ENCODE measurements at places on chromosomes 2 and 18.

GRCh38 chr2:77488141-77488540 is 34.0 kb downstream of the LRRTM4 start:
- no peak for DNase-seq

DNA sequence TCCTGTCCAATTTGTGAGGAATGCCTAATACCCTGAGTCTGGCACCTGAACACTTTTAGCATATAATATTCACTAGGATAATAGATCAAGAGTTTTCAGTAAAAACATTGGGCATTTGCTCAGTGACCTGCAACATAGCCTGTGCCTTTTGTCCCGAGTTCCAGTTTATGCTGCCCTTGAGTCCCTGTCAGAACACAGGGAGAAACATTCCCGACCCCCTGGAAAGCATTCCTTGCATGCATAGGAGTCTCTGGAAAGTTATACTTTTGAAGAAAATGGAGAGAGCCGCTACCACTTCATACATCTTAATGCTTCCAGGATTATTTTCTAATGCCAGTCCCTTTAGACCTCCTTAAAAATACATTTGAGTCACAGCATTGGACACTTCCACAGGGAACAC is 107.3 kb downstream of the PLCL1 start:
- no peak for DNase-seq

- DNase-seq: no peak
Observed at GRCh38 chr2:174568425-174568824, 29.2 kb downstream of the WIPF1 start.

DNA sequence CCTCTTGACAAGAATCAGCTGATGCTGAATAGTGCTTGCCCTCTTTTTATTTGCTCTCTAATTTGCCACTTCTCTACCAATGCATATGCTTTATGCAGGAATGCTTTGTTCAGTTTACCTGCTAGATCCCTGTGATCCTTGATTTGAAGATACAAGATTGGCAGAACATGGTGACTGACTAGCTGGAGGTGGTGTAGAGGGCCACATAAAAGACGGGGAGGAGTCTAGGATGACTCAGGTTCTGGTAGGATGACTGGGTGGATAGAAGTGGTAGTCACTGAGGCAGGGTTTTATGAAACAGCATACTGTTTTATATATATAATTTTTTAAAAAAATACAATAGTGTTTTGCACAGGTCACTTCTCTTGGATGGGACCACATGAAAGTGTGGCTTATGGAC is 6.3 kb upstream of the ADGRF3 start:
- DNase-seq: no peak

DNA sequence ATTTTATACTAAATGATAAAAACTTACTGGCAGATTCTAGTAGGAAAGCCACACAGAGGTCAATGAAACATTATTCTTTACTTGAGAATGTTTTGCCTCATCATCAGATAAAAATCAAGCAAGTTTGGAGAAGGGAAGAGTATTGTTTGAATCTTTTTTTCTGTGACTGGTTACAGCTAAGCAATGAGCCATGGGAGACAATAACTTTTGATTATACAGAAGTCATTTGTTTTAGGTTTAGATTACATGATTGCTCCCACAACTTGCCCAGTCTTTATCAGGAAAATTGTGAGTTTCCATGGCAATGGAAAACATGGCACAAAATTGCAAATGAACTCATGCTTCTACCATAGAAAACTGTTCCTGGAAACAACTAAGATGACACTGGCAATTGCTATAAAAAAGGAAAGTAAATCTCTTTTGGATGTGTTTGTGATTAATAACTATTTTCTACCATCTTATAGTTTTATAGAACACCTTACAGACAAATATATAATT is 476.8 kb downstream of the MBD2 start:
- no peak for DNase-seq

DNA sequence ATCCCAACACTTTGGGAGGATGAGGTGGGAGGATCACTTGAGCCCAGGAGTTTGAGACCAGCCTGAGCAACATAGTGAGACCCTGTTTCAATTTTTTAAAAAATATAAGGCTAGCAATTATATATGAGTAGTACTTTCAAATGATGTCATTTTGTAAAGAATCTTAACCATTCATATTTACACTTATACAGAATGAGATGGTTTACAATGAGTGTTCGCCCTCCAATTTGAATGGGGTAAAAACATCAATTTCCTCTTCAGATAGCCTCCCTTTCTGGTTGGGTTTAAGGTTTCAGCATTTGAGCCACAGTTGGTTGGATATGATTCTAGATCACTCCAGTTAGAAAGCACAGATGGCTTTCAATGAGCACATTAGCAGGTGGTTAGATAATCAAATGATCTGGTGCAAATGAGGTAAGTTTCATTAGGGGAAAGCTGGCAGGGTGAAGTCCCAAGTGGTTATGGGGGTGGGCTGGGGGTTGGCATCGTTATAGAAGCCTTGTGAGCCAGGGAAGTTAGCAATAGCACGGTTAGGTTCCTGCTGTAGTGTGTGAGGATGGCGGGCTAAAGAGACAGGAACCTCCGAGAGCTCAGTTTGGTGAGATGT is 63.9 kb downstream of the TRPM8 start:
- DNase-seq: no peak

DNA sequence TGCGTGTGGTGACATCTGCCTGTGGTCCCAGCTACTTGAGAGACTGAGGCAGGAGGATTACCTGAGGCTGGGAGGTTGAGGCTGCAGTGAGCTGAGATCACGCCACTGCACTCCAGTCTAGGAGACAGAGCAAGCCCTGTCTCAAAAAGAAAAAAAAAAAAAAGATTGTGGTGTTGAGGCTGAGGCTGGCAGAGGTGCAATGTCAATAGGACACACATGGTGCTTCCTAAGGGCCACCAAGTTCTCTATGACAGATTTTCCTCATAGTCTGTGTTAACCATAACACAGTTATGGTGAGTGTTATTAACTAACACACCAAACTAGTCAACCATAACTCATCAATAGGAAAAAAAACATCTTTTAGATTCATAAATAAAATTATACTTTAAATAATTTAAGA is 494.4 kb downstream of the TMX3 start:
- DNase-seq: no peak

DNA sequence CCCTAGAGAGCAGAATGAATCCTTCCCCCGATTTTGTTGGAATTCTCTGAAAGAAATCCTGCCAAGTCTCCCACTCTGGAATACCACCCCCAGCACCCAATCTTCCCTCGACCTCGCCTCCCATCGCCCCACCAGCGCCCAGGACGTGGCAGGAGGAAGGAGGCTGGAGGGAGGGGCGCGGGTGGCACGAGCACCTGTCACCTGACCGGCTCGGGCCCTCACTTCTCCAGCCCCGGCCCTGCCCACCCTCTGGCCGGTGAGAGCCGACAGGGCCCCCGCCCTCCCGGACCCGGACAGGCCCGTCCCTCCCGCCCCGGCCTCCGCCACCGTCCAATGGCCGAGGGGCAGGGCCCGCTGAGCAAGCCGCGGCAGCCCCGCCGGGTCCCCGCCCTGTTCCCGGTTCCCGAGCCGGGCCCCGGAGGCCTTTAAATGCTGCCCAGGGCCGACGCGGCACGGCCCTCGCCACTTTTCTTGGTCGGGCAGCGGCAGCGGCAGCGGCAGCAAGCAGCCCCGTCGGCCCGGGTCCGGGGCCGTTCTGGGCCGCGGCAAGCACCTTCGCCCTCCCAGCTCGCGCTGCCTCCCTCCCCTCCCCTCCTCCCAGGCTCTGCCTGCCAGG is at the start of gene LGALSL:
Gene LGALSL (plus strand): TSS at position 393 of the 616 bp plus-strand sequence. CDS start 384 bp downstream, outside the sequence.
- DNase-seq: no peak

DNA sequence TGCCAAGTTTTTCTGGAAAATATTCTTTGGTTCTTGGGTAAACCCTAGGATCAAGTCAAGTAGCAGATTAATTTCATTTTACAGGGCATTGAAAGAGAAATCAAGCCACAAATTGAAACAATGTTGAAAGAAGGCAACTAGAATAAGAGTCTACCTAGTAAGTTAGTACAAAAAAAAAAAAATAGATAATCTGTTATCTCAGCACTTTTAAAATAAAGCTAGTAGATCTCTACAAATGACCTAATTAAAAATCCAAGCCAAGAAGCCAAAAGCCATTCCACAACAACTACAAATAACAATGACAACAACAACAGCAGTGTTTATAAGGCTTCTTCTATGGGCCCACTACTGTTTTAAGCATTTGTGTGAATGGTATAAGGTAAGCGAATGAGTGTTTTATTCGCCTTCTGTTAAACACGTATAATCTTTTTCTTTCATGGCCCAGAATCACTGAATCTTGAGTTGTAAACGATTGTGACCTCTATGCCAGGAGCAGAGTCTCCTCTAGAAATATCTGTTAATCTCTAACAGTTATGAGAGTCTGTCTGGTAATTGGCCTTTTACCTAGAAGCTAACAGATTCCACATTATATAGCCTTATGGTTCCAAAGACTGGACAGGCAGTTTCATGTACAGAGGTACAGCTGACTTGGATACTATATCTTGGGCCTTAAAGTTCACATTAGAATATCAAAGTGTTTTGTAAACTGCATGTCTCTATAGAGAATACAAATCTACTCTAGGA is 28.6 kb upstream of the CUL3 start:
- DNase-seq: no peak

GRCh38 chr18:8571399-8571798 is 37.8 kb upstream of the RAB12 start:
- DNase-seq: no peak

DNA sequence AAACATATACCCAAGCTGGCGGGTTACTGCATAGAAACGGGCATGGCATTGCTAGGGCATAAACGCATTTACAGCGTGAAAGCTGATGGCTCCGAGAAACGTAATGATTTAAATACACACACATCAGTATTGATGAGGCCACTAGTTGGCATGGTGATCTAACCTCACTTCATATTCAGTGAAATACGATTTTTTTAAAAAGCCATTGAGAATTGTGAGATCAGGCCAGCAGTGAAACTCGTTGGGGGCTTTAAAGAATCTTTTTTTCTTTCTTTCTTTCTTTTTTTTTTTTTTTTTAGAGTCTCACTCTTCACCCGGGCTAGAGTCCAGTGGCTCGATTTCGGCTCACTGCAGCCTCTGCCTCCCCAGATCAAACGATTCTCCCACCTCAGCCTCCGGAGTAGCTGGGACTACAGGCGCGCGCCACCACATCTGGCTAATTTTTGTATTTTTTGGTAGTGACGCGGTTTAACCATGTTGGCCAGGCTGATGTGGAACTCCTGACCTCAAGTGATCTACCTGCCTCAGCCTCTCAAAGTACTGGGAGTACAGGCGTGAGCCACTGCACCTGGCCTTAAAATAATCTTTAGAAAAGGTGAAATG is 2.4 kb upstream of the SMAD7 start:
- DNase-seq: no peak

DNA sequence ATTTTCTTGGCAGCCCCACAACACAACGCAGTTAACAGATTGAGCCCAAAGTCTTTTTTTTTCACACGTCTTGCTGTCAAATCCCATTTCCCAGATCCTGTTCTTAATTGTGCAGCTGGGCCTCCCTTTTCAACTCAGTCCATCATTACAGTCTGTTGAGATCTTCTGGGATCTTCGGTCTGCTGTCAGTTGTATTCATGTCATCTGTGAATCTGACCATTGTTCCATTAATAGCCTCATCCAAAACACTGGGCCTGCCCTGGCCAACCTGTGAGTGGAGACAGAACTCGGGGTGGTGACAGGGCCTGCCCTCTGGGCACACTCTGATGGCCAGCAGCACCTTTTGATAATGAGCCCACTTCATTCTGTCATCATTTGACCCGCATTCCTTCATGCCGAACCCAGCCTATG is 39.7 kb upstream of the SEMA4C start:
- no peak for DNase-seq

- no peak for DNase-seq
Observed at GRCh38 chr2:231241755-231242507, 43.5 kb downstream of the ARMC9 start.

DNA sequence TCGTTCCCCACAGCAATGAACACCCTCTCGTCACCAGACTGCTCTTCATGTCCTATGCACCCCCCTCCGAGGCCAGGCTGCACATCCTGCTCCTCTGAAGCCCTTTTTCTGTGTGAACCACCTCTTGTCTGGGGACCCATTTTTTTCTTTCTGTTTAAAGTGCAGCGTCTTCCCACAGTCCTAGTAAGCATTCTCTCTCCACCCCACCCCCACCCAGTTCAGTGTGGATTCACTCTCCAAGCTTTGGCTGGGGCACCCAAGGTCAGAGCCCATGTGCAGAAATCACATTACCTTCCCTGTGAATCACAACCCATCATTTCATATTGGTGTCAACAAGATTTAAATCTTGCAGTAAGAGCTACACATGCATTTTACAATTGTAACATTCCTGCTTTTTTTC is 26.4 kb upstream of the PKDCC start:
- no peak for DNase-seq

DNA sequence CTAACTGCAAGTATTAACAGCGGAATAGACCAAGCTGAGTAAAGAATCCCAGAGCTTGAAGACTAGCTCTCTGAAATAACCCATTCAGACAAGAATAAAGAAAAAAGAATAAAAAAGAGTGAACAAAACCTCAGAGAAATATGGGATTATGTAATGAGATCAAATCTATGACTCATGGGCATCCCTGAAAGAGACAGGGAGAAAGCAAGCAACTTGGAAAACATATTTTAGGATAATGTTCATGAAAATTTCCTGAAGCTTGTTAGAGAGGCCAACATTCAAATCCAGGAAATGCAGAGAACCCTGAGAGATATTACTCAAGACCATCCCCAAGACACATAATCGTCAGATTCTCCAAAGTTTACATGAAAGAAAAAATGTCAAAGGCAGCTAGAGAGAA is 17.3 kb downstream of the PFN4 start:
- DNase-seq: no peak

- DNase-seq: peak; percentile 9
Observed at GRCh38 chr2:139622691-139623090, 842.5 kb upstream of the NXPH2 start.

GRCh38 chr2:120177001-120177621 is 46.1 kb downstream of the TMEM185B start:
- no peak for DNase-seq

DNA sequence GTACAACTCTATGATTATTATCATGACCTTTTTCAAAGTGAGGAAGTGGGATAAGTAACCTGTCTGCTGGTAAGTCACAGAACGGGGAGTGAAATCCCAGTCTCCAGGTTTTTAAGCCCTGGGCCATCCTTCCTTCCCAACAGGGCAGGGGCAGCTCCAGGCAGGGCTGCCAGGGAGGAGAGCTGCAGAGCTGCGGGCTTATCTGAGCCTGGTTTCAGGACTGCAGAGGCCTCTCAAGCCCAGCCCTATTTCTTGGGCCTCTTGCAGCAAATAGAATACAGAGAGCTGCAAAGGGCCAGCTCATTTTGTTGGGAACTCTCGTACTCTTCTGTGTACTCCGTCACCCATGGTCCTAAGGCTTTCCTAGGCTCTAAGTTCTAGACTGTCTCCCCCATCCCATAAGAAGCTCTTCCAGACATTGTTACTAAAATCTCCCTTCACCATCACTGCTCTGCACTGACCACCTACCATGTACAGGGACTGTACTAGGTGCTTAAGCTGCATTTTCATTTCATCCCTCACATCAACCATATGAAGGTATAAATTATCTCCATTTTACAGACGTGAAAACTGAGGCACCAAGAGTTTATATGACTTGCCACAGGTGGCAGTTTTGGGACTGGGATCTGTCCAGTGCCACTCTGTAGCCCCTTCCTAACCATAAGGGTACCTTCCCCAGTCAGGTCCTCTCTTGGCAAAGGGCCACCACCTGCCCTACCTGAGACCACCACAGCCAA is 3.1 kb downstream of the RAB11FIP5 start:
- no peak for DNase-seq

GRCh38 chr2:203126996-203127395 is 111.8 kb upstream of the CYP20A1 start:
- DNase-seq: peak; percentile 3

Measured in A673 (cell line).